Astrocyte of the spinal cord (primary cell): ENCODE measurements at places on chromosomes 12 and 14.

DNA sequence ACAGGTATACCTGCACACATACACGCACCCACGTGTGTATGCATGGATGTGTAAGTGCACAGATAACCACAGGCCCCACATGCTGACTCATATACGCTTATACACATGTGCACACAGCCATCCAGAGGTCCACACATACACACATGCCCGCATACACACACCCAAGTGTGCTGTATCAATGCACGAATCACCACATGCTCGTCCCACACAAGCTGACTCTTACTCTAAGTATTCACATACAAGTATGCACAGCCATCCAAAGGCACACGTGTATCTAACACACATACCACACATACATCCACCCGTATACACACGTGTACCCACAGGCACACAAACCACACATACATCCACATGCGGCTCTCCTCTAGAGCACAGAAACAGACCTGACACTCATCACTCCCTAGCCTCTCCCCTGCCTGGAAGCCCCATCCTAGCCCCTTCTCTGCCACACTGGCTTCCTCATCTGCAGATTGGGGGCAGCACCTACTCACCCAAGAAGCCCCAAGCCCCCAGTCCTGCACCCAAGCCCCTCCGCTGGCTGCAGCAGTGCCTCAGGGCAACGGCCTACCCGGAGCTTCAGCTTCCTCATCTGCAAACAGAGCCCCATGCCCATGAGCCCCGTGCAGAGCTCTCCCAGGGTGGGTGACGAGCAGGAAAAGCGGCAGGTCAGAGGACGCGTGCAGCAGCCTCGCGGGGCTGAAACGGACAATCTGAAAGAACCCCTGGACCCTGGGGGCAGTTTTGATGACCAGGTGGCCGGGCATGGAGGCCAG, 105.4 kb downstream of the NCOR2 start:
- DNase-seq: no peak

- DNase-seq: no peak
Measured at GRCh38 chr14:61593330-61593729, 102.0 kb upstream of the HIF1A start.

GRCh38 chr12:104641862-104642261, 185.1 kb downstream of the CHST11 start:
- DNase-seq: no peak

- peak; percentile 51 for DNase-seq
Measured at GRCh38 chr12:54251667-54252284, 28.1 kb downstream of the CBX5 start.

- no peak for DNase-seq
Measured at GRCh38 chr12:67331123-67331522, 62.0 kb downstream of the CAND1 start.

DNA sequence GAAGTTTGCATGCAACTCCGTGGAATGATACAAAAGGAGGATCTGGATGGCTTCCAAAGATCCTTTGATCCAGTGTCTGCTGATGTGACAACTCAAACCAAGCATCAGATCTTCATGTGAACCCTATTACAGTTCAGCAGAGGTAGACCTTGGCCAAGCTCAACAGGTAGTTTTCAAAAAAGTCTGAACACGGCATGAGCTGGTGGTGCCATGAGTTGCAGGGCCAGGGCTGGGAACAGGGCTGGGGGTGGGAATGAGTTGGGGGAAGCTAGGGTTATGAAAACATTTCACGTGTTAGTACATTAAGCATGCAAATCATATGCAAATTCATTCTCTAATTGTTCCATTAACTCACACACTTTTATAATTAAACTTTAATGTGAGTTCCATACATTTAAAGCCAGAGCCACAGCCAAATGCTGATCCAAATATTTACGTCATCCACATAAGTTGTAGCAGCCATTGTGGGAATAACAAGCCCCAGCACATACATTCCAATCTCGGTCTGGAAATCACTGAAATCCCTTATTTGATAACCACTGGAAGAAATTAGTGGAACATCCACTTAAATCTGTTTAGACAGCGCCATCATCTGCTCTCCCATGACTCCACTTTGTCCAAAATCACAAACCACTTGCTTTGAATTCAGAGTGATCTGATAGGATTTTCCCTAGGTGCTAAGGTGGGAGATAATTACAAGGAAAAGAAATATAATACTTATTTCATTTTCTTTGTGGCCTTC, 158.5 kb downstream of the APAF1 start:
- no peak for DNase-seq

DNA sequence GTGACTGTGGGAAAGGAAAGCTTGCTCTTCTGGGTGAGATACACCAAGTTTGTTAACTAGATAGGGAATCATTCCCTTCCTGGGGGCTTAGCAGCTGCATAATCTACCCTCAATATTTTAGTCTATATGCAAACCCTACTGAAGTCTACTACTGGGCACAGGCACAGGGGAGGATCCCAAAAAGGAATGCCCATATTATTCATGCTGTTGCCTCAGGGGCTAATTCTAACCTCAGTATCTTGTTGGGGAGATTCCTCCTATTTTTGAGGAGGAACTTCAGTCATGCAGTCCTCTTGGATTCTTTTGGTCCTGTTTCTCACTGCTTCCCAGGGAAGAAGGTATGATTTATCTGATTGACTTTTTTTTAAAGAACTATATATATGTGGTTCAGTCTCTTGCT, 58.9 kb upstream of the ANKS1B start:
- DNase-seq: no peak

GRCh38 chr12:120979862-120980696, 1.7 kb downstream of the HNF1A start:
- DNase-seq: no peak

DNA sequence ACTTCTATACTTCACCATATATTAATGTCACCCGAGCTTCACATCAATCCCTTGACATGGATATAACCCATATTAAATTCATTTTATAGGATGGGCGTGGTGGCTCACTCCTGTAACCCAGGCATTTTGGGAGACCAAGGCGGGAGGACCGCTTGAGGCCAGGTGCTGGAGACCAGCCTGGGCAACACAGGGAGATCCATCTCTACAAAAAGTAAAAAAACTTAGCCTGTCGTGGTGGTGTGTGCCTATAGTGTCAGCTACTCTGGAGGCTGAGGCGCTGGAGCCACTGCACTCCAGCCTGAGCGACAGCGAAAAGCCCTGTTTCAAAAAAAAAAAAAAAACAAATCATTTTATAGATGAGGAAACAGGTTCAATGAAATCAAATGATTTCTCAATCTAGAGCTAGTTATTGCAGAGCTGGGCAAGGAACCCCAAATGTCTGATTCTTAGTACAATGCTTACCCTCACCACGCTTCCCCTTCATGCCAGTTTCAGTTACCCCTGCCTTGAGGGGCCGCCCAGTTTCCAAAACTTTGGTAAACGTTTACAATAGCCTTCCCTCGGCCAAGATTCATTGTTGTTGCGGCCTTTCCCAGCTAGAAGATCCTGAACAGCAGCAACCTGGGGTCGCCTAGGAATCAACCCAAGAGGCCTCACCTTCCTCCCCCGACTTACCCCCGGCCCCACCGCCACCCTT, 751 bp downstream of the PSMB5 start:
- no peak for DNase-seq

- no peak for DNase-seq
Measured at GRCh38 chr14:75491376-75491978, 30.8 kb upstream of the BATF start.

GRCh38 chr14:68244262-68244980, 424.8 kb downstream of the RAD51B start:
- no peak for DNase-seq

- DNase-seq: no peak
Measured at GRCh38 chr14:104025534-104025933, 60.0 kb upstream of the ASPG start.

DNA sequence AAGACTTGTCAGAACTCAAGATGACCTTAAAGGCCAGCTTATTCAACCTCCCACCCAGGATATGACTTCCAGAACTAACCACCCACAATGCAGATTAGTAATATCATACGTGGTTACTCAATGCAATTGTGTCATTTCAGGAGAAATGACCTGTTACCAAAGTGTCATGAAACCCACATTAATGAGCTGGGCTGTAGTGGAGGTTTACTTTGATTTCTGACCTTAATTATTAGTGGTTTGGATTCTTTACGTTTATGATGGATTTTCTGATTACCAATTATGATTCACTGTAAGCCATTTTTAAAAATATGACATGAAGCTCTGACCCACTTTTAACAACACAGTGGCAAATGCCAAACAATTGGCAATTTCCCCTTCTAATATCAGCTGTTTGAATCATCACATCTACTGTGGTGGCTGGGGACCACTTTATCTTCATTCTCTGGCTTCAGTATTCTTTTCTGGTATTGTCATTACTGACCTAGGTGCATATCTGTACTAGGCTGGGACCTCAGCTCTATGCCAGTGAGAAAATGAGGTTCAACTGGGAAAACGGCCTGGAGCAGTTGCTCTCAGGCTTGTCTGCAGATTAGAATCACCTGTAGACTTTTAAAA, 223.3 kb downstream of the RGS6 start:
- DNase-seq: no peak

DNA sequence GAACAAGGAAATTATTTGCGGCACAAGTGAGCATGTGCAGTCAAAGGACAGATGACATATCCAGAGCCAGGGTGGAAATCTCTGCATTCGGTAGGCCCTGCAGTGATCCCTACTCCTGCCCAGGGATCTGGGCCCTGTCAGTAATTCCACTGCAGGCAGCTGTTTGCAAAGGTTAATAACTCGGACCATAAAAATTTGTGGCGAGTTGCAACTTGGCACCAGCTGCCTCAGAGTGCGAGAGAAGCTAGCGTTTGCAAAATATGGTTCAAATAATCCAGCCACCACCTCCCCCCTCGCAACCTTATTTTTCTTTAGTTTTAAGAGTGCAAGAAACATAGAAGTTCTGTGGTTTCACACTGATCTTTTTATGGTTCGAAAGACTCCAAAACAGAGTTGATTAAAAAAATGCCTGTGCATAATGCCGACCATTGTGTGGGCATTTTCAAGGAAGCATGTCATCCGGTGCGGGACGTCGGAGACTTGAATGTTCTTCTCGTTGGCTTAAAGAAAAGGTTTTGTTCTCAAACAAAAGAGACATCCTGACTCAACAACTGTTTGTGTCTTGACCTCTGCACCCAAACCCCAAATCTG, 224.5 kb downstream of the BCL11B start:
- DNase-seq: peak; percentile 58

DNA sequence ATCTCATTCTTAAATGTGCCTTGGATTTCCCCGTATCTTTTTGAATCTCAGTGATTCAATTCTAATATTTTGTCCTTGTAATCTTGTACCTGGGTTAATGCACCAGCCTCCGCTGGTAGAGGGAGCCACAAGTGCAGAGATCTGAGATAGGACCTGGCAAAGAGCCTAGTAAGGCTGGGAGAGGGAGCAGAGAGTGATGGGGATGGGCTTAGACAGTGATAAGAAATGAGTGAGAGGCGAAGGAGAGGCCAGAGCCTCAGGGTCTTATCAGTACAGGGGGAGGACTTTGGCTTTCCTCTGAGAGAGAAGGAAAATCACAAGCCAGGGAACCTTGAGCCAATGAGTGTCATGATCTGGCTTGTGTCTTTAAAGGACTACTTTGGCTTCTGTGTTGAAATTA, 30.5 kb upstream of the LMNTD1 start:
- no peak for DNase-seq

GRCh38 chr12:52630599-52631200, 12.3 kb upstream of the KRT73 start:
- DNase-seq: no peak

DNA sequence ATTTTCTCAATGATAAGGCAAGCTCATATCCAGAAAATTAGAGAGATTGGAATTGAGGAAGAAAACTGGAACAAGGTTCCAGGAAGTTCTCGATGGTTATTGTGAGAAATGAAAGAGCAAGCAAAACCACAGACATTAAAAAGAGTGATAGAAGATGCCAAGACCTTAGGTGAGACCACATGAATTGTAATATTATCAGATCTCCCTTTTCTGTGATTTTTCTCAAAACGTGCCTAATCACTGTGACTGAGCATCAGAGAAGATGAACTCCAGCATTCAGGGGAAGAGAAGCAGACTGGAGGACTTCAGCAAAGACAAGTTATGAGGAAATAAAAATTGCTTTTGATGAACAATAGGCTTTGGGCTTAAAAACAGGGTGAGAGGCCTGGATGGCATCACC, 278.8 kb downstream of the SOX5 start:
- DNase-seq: no peak

- no peak for DNase-seq
Measured at GRCh38 chr14:66508547-66508845, 549 bp downstream of the GPHN start.

- DNase-seq: peak; percentile 51
Measured at GRCh38 chr14:63614679-63615363, 26.9 kb downstream of the WDR89 start.

DNA sequence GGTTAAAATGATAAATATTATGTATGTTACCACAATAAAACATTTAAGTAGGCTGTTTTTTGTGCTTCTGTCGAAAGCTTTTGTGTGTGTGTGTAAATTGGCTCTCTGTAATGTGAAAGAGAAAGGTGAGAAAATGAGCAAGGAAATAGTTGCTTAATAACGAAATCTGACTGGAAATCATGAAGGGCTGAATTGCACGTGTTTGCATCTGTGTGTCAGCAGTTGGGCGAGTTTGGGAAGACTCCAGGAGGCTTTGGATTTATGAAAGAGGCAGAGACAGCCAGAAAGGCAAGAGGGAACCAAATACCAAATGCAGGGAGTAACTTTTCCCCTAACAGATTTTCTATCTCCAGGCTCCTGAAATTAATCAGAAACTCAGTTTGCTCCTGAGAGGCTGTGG, 47.2 kb upstream of the PLEKHG3 start:
- DNase-seq: no peak

GRCh38 chr12:6435961-6436715, 8.6 kb upstream of the CD27 start:
- no peak for DNase-seq

DNA sequence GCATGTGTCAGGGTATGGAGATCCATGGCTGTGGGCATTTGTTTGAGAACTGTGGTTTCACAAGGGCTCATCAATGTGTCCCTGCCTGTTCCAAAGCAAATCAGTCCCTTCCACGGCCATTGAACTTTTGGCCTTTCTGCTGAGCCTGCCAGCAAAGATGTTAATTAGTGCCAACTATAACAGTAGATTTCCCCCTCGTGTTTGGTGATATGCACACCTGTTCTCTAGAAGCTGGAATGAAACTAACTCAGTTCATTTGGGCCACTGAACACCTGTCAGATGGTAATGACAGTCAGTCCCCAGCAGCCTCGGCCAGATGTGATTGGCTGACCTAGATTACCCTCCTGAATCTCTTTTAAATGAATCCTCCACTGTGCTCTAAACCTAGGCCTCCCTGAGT, 43.2 kb downstream of the IRAK3 start:
- DNase-seq: no peak

DNA sequence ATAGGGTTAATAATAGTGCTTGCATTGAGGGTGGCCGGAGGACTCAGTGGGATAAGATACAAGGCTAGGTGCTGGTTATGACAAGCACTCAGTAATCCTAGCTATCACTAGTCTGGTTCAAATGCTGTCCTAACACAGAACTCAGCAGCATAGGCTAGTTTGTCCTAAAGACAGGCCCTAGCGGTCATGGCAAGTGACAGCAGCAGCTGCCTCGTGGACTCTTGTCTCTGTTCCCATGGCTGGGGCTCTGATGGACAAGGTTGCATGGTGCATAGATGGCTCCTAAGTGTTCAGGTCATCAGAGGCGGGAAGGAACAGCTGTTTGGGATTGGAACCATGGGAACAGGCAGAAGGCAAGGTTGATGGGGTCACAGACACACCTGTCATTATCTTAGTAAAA, 42.4 kb upstream of the IGF1 start:
- no peak for DNase-seq

- DNase-seq: no peak
Measured at GRCh38 chr12:100508751-100509150, 35.1 kb downstream of the NR1H4 start.

GRCh38 chr14:69968132-69968531, 88.9 kb downstream of the SMOC1 start:
- DNase-seq: peak; percentile 15

- no peak for DNase-seq
Measured at GRCh38 chr14:94388027-94388383, 397 bp downstream of the SERPINA1 start.
